ENCODE measurements at places on chromosomes 1 and 21. TPM values are rescaled to one million over a fixed set of nuclear protein-coding genes. Genes with fewer than 3 reads are reported as not detected.

The TSPEAR gene
- total RNA-seq, result not detected

The FAM72D gene
- total RNA-seq, result 0.22 TPM

The BMP8B gene
- total RNA-seq, result 0.14 TPM

The PRDM2 gene
- total RNA-seq, result 15.5 TPM

The EPHX1 gene
- 29.5 TPM for total RNA-seq

The HAO2 gene
- total RNA-seq, result not detected

The CHRNB2 gene
- total RNA-seq, result not detected

The DCDC2B gene
- total RNA-seq, result not detected

The C4BPB gene
- total RNA-seq, result 2.4 TPM

The HMCN1 gene
- total RNA-seq, result 5.5 TPM

The FAM151A gene
- not detected for total RNA-seq

The POGZ gene
- total RNA-seq, result 24.9 TPM

The TEKT2 gene
- not detected for total RNA-seq

The PHLDA3 gene
- 72.2 TPM for total RNA-seq

Data from placental pericyte (primary cell).